T-helper 1 cell (primary cell): ENCODE measurements at places on chromosomes 11 and 22.

GRCh38 chr11:46914363-46914762, 4.0 kb downstream of the LRP4 start:
- no peak for DNase-seq

DNA sequence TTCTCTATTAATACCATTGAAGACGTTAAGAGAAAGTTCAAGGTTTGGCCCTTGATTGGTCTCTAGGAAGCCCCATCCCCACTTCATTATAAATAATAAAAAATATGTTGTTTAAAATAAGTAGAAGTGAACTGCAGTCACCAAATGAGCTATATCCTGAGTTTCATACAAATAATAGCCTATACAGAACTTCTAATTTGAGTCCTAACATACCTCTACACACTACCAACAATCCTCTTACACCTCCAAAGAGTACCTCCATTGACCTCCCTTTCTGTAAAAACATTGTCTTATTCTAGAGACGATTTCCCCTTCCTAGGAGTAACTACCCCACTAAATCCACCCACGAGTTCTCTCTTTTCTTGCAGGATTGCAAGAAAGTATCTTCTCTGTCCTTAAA, 7.2 kb upstream of the HBD start:
- DNase-seq, result no peak

DNA sequence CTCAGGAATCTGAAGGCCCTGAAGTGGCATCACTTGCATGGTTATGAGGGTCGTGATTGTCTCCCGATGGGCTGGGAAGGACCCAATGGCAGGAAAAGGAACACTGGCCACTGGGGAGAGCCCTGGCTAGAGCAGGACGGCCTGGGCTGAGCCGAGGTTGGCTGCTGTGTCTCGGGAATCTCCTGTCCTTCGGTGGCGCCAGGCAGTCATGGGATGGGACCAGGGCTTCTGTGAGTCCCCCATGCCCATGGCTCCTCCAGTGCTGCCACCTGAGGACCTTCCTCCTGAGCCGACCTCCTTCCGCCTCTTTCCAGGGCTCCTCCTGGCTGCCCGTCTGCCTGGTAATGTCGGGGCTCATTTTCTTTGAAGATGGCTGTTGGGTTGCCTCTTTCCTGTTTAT, 1394.0 kb downstream of the BRD1 start:
- no peak for DNase-seq

GRCh38 chr11:105861225-105861624, 160.8 kb downstream of the MSANTD4 start:
- no peak for DNase-seq

- no peak for DNase-seq
These were observed 300.2 kb downstream of the SHANK2 start for GRCh38 chr11:70952191-70952590.

DNA sequence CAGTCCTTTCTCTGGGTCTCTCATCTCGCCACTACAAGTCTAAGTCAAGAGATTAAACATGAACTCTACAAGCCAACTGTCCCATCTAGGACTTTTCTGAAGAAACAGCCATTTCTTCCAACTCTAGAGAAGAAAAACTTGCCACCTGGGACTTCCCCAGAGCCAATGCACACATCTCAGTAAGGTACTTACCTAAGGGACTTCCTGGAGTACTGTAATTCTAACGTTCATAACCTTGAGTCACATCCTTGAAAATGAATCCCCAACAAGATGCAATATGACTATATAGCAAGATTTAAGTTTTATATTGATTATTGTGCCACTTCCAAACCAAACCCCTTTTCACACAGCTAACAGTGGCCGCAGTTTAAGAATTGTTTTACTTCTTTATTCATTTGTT, 11.9 kb upstream of the ISX start:
- DNase-seq, result no peak

- no peak for DNase-seq
These were observed 17.8 kb downstream of the SERPINH1 start for GRCh38 chr11:75579841-75580240.

- DNase-seq, result no peak
These were observed 21.2 kb upstream of the PDE3B start for GRCh38 chr11:14622223-14622954.

- no peak for DNase-seq
These were observed 2.2 kb downstream of the OR8B12 start for GRCh38 chr11:124541204-124541603.

GRCh38 chr11:4074266-4074665, 20.3 kb upstream of the RRM1 start:
- DNase-seq, result no peak

GRCh38 chr11:33687733-33688479, 12.7 kb downstream of the C11orf91 start:
- DNase-seq, result no peak

GRCh38 chr11:124657904-124658303, 15.6 kb downstream of the SIAE start:
- DNase-seq, result no peak

GRCh38 chr11:126363706-126364248, 8.3 kb downstream of the ST3GAL4 start:
- no peak for DNase-seq

DNA sequence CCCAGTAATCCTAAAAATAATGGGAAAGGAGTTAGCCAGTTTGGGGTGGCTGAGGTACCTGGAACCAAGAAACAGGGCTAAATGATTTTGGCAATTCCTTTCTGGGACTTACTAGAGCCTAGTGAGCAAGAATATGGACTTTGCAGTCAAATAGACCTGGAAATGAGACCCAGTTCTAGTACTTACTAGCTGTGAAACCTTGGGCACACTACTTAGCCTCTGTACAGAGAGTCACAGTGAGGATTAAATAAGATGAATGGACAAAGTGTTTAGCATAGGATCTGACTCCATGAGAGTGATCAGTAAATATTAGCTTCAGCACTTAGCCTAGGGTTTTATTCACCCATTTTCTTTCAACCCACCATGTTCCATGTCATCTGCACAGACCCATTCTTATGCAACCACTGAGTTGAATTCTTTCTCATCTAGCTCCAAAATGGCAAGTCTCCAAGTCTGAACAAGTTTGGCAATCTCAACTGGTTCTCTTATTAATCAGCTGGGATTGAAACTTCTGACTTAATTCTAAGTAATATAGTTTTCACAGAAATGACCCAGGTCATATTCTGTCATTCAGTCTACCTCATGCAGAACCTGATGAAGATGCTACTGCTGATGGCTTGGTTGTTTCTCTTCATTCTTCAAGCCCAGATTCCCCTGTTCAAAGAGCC, 15.0 kb upstream of the SORL1 start:
- DNase-seq, result no peak

GRCh38 chr11:88363648-88364065, 26.1 kb upstream of the CTSC start:
- no peak for DNase-seq

GRCh38 chr11:64970731-64971151, 1.2 kb downstream of the MAJIN start:
- no peak for DNase-seq

GRCh38 chr11:65311170-65311678, 3.4 kb upstream of the CDC42EP2 start:
- no peak for DNase-seq

GRCh38 chr11:129917231-129917630, 21.9 kb upstream of the NFRKB start:
- DNase-seq, result no peak

DNA sequence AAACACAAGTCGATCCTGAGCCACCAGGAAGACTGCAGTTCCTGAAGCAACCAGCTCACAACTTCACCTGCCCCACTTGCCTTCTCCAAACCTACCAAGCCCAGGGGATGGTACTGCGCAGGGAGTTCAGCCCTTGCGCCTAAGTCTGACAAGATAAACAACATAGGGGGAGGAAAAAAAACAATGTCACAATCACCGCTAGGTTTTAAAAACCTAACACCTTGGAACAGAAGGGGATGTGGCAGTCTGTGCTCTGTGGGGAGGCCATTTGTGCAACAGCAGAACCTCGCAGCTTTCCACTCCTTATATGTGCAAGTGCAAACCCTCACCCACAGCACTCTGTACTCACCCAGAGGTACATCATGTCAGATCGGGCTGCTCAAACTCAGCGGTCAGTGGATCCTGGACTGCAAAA, 134.2 kb downstream of the RBFOX2 start:
- DNase-seq, result no peak

GRCh38 chr22:24066865-24067264, 55.8 kb downstream of the CABIN1 start:
- no peak for DNase-seq

GRCh38 chr11:108944471-108945178, 279.8 kb downstream of the DDX10 start:
- no peak for DNase-seq

DNA sequence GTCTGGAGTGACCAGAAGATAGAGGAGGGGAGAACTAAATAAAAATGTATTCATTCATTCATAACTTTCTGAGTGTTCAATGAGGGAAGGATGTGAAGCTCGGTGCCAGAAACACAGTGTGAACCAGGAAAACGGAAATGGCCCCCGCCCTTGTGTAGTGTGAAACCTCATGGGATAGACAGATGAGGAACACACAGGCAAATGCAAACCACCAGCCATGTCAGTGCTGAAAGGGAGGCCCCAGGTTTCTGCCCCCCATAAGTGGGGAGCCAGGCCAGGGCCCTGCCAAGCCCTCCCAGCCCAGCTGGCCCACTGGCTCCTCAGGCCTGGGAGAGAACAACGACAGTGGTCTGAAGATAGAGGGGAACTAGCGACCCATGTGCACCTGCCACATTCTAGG, 30.5 kb downstream of the LARGE1 start:
- DNase-seq, result no peak

GRCh38 chr11:12667646-12668045, 6.6 kb upstream of the TEAD1 start:
- no peak for DNase-seq

DNA sequence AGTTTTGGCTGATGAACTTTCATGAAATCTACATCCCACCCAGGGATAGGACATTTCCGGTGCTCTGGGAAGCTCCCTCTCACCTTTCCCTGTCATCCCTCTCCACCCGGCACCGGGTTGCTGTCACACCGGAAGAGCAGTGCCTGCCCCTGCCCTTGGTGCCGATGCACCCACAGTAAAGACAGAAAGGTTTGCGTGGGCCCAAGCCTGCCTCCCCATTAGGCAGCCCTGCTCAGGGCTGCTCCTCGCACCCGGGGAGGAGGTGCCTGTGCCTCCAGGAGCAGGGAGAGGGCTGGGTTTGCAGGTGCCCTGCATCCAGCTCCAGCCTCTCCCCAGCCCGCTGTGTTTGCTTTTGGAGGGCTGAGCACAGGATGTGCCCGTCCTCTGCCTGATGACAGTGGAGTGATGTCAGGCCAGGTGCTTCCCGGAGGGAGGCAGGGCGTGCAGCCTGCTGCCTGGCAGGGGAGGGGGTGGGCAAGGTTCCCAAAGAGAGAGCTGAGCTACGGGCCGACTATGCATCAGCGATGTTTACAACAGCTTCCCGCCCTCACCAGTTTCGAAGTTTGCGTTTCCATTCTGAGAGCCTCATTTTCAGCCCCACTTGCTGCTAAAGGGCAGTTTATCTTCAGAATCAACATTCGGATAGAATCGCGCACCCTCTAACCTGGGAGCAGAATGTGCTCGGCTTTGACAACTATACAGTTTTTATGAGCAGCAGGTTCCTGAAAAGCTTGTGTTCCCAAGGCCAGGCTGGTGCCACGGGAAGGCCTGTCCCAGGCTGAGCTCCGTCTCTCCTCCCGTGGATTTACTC, 83.2 kb upstream of the CLDN5 start:
- DNase-seq, result peak; percentile 65

DNA sequence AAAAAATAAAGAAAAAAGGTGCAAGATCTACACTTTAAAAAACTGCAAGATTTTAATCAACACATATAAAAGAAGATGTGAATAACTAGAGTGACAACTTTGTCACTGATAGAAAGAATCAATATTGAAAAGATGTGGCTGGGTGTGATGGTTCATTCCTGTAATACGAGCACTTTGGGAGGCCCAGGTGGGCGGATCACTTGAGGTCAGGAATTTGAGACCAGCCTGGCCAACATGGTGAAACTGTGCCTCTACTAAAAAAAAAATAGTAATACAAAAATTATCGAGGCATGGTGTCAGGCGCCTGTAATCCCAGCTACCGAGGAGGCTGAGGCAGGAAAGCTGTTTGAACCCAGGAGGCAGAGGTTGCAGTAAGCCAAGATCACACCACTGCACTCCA, 21.0 kb upstream of the FBLN1 start:
- no peak for DNase-seq

DNA sequence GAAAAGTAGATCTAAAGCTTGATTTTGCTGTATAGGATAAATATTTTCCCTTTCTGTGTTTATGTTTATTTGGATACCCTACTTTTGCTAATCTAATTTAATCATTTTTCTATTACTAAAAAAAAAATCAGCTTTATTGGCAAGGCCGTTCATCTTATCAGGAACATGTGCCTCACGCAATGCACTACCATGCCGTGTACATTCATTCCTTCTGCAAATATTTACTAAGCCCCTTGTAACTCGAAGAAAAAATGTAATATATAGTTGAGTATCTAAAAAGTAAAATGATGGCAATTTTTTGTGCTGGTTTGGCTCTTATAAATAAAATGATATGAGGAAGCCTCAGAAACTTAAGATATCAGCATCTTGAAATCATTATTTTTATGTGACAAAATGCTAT, 8.9 kb downstream of the UVRAG start:
- DNase-seq, result no peak

GRCh38 chr11:17504330-17505107, 27.9 kb upstream of the ABCC8 start:
- DNase-seq, result peak; percentile 72

DNA sequence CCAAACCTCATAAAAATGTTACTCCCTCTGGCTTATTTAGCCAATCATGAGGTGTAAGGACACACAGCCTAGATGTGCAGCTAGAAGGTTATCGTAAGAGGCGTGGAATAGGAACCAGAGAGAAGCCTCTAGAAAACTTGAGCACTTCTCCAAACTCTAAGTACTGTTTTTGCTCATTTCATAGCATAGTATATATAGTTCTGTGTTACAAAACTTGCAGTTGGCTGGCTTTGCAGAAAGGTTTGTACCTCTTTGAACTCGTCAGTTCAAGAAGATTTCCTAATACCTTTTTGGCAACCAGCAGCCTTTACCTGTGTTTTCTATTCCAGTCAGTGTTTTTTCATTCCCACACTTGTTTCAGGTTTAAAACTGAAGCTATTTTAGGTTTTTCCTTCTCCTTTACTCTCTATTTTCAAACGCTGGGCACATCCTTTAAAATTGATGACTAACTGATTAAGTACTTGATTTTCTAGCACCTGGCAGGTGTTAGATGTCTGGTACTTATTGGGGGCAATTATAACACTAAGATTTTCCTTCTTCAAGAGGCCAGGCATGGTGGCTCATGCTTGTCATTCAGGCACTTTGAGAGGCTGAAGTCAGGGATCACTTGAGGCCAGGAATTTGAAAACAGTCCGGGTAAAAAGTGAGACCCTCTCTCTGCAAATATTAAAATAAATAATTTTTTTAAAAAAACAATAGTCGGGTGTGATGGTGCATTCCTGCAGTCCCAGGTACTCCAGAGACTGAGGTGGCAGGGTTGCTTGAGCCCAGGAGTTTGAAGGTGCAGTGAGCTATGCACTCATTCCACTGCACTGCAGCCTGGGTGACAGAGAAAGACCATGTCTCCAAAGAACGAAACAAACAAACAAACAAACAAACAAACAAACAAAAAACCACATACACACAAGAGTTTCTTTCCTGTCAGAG, 125.2 kb downstream of the LRRC4C start:
- DNase-seq, result no peak

- no peak for DNase-seq
These were observed 241.1 kb downstream of the SOX6 start for GRCh38 chr11:16114978-16115871.
